ENCODE measurements at places on chromosomes 7 and 10.

GRCh38 chr7:2451171-2452073, 24.8 kb downstream of the GRIFIN start:
- peak; percentile 68 for DNase-seq

GRCh38 chr7:85471740-85472139, 284.9 kb upstream of the SEMA3D start:
- DNase-seq: no peak

GRCh38 chr10:58373442-58373827, 11.8 kb upstream of the TFAM start:
- DNase-seq: no peak

DNA sequence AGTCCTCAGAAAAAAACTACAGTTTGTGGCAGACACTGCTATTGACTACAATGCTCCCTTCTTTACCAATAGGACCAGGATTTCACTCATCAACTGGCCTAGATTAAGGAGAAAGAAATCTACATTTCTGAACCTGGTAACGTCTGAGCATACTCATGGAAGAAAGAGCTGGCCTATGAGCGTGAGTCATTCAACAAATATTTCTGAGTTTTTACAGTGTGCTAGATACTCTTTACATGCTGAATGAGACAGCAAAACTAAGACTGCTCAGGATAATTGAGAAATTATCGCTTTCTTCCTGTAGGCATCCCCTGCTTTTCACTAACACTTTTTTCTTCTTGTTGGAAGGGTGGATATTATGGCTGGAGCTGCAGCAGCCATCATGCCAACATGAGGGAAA, 609.7 kb downstream of the TNS3 start:
- DNase-seq: no peak

DNA sequence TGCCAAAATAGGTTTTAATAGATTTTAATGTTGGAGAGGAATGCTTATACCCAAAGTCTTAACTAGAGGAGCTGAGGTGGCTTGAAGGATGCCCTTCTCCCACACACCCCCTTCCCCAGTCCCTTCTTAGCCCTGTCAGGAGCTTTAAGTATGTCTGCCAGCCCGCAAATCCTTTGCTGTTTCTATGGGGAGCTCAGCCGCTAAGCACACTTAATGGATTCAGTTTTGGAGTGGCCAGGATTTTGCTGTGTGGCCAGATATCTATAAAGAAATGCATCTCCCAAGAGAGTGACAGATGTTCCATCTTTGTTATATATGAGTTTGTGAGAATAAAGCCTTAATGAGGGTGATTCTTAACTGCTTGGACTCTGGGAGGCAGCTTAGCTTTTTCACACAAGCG, 152.9 kb upstream of the ZNF32 start:
- no peak for DNase-seq

DNA sequence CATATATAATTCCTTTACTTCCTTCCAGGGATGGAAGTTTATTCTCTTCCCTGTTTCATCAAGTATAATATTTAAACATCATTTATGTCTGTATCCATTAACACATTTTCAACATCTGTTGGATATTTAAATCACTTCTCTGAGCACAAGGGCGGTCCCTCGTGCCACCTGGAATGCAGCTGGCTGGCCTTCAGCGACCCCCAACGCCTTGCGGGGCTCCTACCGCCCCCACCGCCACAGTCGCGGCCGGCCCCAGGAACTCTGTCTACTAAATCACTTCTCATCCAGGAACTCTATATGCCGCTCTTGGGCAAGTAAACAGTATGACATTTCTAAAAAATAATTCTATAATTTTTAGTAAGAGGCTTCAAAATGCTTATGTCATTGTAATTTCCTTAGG, 221.1 kb upstream of the PTN start:
- no peak for DNase-seq

DNA sequence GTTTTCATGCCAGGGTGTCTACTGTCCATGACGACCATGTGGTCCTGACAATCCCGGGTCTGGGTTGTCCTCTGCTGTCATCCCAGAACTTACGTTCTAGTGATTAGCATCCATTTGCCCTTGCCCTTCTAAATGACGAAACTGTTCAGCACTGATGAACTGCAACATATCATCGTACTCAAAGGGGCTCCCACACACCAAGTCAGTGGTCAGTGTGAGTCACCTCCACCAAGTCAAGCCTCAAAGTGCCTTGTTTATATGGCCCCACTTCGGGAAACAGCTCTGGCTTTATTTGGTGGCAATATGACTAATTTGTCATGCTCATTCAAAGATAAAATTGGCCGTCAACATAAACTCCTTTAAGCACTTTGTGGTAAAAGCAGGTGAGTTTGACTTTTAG, 110.7 kb downstream of the FRMD4A start:
- no peak for DNase-seq

DNA sequence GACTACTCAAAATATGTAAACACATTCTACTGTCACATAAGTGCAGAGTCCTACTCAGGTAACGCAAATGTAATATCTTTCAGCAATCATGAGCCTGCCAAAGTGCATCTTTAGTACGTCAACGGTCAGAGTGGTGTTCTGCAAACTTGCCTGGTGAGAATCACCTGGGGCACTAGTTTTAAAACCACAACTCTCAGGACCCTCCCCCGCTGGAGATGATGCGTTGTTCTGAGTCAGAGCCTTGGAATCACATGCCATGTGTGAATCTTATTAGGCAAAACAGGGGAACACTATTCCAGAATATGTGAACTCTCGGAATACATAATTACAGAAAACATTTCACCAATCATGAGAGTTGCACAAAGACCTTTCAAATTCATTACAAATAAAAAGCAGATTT, 115.7 kb downstream of the TPK1 start:
- no peak for DNase-seq

DNA sequence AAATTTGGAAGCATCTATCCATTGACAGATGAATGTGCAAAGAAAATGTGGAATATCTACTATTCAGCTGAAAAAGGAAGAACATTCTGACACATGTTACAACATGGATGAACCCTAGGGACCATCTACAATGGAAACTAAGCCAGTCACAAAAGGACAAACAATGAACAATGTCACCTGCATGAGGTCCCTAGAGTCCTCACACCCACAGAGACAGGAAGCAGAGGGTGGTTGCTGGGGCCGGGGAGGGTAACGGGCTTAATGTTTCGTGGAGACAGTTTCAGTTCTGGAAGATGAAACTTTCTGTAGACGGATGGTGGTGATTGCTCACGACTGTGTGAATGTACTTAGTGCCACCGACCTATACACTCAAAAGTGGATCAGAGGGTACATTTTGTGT, 282.9 kb downstream of the ADARB2 start:
- no peak for DNase-seq

GRCh38 chr10:23197416-23197861, 5.3 kb downstream of the PTF1A start:
- DNase-seq: no peak

GRCh38 chr7:71145906-71146901, 14.3 kb downstream of the GALNT17 start:
- DNase-seq: no peak

- DNase-seq: no peak
These were observed 72.2 kb downstream of the RSU1 start for GRCh38 chr10:16745061-16745460.

GRCh38 chr7:26580064-26580591, 284.3 kb downstream of the SKAP2 start:
- no peak for DNase-seq

DNA sequence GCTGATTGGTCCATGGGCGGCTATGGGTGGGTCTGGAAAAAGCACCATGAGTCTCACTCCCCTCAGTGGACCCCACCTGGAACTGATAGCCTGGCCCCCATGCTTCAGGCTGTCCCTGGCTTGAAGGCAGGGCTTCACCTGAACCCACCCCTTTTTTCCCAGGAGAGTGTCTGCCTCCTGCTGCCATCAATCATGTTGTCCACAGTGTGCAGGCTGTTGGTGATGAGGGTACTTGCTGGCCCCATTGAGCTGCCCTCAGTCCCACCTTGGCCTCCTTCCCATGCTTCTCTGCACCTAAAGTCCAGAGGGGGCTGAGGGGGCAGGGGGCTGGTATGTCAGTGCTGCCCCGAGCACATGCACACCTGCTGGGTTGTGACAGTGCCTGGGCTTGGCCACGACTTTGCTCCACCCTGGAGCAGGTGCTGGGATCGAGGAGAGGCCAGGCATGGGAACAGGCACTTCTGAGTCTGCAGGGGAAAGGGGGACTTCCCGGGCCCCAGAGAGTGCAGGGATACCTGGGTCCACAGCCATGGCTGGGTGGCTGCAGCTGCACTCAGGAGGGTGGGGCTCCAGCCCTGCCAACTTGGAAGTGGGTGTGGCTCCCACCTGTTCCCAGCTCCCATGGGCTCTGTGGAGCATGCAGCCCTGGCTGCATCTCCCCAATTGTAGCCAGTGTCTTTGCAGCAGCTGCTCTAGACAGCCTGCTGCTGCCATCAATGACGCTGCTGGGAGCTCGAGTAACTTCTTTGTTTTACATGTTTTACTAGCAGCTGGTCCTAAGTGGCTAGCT, 56.9 kb downstream of the ADK start:
- no peak for DNase-seq

DNA sequence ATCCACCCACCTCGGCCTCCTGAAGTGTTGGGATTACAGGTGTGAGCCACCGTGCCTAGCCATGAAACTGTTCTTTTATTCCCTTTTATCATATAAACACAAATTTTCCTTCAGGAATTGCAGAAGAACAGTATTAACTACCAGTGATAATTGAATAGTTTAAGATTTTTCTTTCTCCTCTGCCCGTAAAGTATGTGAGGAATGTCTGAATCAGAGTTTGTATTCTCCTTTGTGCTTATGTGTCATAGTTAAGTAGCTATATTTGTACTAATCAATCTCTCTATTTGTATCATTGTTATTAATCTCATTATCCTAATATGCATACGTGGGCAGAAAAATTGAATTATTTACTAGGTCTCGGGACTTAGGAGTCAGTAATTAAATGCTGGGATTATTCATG, 83.6 kb downstream of the ZNF277 start:
- DNase-seq: no peak

- DNase-seq: no peak
These were observed 448.2 kb downstream of the DNAJB6 start for GRCh38 chr7:157784979-157785441.

DNA sequence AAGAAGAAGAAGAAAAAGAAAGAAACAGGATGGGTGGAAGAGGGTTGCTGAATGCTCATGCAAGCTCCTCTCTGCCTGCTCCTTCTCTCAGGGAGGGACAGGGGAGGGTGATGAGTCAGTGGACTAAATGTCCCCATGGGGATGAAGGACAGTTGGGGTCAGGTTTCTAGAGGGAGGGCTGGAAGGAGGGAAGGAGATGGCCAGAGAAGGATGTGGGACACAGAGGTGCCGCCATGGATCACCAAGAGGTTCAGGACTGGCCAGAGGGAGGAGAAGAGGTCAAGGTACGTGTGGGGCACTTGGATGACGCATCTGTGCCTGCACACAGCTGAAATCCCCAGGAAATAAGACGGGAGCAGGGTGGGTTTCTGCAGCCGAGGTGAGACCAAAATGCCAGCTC, 88.9 kb upstream of the GTF2I start:
- DNase-seq: no peak

- DNase-seq: no peak
These were observed 115.6 kb upstream of the PHYHIPL start for GRCh38 chr10:59060852-59061251.

GRCh38 chr7:151115121-151115835, 29.0 kb downstream of the AGAP3 start:
- DNase-seq: no peak

DNA sequence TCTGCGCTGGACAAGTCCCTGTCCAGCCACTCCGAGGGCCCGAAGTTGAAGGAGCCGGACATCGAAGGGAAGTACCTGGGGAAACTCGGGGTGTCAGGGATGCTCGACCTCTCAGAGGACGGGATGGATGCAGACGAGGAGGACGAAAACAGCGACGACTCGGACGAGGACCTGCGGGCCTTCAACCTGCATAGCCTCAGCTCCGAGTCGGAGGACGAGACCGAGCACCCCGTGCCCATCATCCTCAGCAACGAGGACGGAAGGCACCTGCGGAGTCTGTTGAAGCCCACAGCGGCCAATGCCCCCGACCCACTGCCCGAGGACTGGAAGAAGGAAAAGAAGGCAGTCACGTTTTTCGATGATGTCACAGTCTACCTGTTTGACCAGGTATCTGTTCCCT, 17.1 kb upstream of the BHLHA15 start:
- DNase-seq: no peak

- no peak for DNase-seq
These were observed 16.9 kb downstream of the ZNF92 start for GRCh38 chr7:65390588-65390987.

- no peak for DNase-seq
These were observed 337.6 kb upstream of the NPSR1 start for GRCh38 chr7:34320412-34320811.

DNA sequence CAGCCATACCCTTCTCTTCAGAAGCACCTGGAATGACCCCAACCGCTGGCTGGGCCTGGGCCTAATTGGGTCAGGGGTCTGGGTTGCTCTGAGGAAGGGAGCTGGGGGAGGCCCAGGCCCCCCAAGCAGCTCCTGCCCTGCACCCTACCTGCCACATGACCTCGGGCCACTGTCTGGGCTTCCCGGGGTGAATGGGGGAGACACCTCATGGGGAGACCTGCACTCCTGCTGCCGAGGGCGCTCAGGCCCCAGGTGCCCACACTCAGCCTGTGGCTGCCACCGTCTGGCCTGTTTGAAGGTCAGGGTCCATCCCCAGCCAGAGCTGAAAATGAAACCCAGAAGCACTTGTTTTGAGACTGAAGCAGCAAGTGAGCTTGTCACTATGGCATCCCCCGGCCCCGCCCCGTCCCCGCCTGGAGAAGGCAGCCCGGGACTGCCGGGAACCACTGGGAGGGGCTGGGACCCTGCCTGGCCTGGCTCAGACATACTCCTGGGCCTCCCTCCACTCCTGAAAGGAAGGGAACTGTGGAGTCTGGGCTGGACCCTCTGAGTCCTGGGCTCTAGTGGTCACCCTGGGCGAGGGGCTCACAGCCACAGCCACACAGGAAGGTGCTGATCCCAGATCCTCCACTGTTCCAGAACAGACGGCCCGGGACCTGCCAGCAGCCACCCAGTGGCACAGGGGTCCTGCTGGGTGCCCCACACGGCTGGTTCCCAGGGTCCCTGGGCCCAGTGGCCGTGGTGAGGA, 7.4 kb upstream of the MICALL2 start:
- DNase-seq: no peak

GRCh38 chr10:85649461-85649860, 717.1 kb downstream of the GRID1 start:
- no peak for DNase-seq

Measured in activated gamma-delta T cell treated with anti-CD3 and anti-CD28 coated beads, Interleukin-2, amount 50 U/mL, for 16 hours (primary cell).